ENCODE measurements at places on chromosomes 2 and 18.

GRCh38 chr2:144835634-144836350 lies 315.9 kb upstream of the ZEB2 start:
- DNase-seq = no peak

DNA sequence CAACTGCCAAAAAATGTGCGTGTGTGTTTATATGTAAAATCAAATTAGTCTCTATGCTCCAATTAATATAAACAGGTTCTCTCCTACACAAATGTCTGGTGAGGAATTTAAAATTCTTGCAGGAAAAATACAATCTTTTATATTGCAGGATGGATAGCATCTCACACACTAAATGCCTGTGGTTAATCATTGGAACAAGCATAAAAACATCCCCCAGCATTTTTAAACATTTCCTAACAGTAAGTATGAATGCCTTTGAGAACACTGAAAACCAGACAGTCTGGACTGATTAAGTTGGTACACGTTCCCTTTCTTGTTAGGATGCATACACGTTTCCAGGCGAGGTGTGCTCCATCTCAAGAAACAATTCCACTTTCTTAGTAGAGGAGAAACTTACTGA lies 29.9 kb upstream of the PDE1A start:
- no peak for DNase-seq

DNA sequence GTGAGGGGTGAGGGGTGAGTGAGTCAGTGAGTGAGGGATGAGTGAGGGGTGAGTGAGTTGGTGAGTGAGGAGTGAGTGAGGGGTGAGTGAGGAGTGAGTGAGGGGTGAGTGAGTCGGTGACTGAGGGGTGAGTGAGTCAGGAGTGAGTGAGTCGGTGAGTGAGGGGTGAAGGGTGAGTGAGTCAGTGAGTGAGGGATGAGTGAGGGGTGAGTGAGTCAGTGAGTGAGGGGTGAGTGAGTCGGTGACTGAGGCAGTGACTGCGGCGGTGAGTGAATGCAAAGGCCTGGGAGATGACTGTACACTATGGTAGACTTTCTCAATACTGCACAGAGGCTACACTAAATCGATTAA lies 16.6 kb downstream of the THAP4 start:
- DNase-seq = no peak

DNA sequence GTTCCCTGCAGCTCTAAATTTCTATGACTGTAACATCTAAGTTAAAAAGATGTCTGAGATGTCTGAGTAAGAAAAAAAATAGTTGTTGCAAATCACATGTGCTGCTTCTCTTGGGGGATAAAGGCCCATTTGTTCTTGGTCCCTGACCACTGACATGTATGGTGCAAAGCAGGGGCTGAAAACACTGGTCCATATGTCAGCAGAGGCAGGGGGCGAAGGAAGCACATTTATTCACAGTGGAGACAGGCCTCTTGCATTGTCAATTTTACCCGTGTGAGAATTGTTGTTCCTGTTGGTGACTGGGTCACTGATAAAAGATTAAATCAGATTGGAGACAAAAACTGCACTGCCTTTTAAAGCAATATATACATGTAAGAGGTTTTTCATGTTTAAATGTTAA lies 38.8 kb downstream of the PRKCE start:
- no peak for DNase-seq

DNA sequence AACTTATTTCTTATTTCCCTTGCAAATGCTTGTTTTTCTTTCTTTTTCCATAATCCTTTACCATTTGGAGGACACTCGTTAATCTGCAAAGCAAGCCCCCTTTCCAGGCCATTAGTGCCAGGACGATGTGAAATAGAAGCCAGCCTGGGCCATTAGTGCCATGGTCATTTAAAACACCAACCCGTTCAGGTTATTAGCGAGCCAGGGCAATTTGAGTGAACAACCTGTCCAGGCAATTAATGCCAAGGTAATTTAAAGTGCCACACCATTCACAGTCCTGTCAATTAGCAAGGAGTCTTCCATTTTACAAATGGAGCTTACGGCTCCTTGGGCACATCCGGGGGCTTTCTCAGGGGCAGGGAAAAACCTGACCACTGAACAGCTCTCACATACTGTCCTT lies 370.6 kb downstream of the HRH4 start:
- no peak for DNase-seq
